ENCODE measurements at places on chromosomes 3 and 15.

DNA sequence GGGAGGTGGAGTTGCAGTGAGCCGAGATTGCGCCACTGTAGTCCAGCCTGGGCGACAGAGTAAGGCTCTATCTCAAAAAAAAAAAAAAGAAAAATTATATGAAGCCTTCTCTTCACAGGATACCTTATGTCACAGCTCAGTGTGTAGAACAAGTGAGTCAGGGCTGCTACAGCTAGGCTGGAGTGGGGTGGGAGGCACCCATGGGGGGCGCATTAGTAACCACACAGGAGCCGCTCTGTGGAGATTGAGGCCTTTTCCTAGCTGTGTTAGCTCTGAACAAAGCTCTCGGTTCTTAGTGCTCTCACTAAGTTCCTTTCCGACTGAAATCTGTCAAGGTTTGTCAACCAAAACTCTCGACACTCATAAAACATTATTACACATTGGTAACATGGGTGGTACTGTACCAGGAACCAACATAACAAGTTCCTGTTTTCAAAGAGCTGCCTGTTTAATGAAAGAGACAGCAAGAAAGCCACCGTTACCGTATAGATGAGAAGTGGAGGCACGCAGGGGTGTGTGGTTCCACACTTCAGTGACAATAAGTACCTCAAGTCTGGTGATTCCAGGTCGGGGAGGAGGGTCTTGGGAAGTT lies 4.5 kb downstream of the LRRC31 start:
- no peak for DNase-seq

DNA sequence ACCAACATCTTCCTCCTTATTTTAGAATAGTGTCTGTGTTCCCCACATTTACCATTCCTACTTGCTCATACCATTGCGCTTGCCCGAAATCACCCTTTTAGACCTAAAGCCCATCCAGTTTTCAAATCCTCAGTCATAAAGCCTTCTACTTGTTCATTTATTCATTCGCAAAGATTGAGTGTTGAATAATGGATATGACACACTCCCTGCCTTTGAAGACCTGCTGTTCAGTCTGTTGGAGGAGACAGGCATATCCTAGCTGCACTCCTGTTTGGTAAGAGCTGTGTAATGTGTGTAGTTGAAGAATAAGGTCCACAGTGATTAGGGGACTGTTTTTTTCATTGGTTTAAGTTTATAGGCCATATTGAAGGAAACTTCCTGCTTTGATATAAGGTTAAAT lies 1.7 kb downstream of the CNOT10 start:
- DNase-seq = no peak

DNA sequence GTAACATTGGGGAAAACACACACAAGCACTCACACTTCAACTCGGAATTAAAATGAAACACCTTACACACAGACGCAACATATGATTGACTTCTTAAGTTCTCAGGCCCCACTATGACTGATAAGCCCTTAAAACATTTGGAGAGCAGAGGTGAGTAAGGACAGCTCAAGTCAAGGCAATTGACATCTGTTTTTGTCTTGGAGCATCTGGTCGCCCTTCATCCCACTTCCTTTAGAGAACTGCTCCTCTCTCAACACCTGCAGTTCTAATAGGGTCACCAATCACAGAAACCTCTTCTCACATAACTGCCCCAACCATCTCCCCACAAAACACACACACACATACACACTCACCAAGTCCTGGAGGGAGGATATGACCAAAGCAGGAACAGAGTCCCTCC lies 43.4 kb downstream of the ERC2 start:
- no peak for DNase-seq

GRCh38 chr15:96599268-96599667 lies 268.8 kb downstream of the NR2F2 start:
- no peak for DNase-seq

DNA sequence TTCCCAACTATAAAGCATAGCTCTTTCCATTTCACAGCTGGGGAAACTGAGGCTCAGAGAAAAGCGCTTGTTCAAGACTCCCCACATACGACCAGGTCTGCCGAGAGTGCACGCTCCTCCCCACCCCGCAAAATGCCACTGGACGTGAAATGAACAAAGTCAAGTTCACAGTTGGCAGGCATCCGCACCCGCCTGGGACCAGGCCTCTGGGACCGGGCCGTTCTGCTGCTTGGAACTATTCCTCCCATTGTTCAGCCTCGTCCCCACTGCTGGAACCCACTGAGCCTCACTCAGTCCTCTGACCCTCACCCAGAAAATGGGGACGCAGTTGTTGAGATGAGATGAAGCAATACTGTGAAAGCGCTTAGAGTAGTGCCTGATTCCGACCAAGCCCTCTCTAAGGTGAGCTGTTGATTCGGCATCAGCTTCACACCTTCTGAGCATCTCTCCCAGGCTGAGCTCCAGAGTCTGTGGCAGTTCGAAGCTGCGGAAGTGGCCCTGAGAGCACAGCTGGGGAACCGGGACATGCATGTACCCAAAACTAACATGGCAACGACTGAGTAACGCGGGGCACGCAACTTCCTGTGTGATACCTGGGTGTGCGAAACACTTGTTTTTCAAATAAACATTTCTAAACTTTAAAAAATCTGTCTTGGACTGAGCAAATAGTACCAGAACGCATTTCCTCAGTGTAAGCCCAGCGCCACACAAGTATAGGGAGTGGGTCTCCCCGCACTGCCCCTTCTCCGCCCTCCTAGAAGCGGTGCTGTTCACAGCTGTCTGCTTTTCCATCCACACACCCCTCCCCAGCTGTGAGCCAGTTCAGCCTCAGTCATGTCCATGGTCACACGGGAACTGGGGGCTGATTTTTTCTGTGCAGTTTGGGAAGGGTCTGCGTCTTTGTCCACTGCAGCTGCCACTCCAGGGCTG lies 93.4 kb downstream of the CHSY1 start:
- DNase-seq = no peak

GRCh38 chr3:168885028-168885427 lies 778.5 kb downstream of the MECOM start:
- no peak for DNase-seq

DNA sequence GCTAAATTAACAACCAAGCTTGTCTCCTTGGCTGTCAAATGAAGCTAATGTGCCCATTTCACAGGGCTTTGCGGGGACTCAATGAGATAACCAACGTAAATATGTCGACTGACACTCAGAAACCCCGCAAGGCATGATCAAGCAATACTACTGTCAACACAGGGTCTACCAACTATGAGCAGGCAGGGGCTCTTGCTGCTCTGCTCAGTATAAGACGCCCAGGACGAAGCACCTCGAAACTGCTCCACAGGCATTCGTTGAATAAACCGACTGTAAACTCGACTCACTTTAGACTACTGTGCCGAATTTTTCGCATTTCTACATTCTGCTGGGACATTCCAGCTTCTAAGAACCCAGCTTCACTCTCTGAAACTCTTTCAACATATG lies 55.0 kb downstream of the FEZF2 start:
- no peak for DNase-seq

GRCh38 chr3:39134305-39134704 lies 19.1 kb downstream of the CSRNP1 start:
- no peak for DNase-seq
